ENCODE measurements at places on chromosomes 2 and 18.

DNA sequence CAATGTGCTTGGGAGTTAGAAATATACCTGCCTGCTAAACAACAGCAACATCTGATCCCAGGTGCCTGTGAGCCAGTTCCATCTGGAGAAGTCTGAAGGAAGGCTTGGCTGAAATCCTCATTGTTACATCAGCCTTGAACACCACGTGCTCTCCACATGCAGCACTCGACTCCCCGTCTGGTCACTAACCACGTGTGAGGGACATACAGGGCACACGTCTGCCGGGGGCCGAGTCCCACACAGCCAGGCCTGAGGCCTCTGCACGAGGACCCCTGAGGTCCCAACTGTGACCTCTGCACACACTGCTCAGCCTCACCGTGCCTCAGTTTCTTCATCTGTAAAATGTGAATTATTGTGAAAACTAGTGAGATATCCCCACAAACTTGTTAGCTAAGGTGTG, 236.5 kb upstream of the SALL3 start:
- DNase-seq = no peak

DNA sequence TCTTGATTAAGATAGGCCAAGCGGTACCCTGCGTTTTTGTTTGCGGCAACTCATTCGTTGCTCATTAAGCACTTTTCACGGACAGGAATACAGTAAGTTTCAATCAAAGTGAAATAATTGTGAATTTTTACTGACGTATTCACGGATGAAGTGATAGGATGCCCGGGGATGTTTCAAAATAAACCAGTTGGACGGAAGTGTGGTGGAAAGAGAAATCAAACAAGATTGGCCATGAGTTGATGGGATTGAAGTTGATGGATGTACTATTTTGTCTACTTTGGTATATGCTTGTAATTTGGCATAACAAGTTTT, 481 bp downstream of the TMEM177 start:
- no peak for DNase-seq

GRCh38 chr2:27282892-27283291, 663 bp downstream of the TRIM54 start:
- DNase-seq = no peak

DNA sequence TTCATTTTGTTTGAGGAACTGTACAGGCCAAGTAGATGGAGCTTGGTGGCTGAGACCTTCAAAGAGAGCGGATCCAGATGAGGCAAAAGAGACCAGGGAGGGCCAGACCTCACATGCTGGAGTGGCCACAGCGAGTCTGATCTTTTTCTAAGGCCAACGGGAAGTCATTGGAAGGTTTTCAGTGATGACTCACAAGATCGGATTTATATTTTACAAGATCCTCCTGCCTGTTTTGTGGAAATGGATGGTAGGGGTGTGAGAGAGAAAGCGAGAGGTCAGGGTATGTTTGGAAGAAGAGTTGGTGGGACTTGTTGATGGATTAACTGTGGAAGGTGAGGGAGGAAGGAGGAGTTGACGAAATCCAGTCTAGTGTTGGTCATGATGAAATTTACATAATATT, 44.6 kb upstream of the TUBA3D start:
- DNase-seq = no peak

GRCh38 chr2:120685066-120685973, 50.3 kb upstream of the GLI2 start:
- no peak for DNase-seq

- DNase-seq = no peak
Observed at GRCh38 chr18:45252474-45252873, 362.8 kb upstream of the SLC14A2 start.

All from memory B cell (primary cell).